ENCODE measurements at places on chromosomes 12 and 14.

- DNase-seq = peak; percentile 67
These were observed 711 bp upstream of the ETV6 start for GRCh38 chr12:11648514-11649412.

DNA sequence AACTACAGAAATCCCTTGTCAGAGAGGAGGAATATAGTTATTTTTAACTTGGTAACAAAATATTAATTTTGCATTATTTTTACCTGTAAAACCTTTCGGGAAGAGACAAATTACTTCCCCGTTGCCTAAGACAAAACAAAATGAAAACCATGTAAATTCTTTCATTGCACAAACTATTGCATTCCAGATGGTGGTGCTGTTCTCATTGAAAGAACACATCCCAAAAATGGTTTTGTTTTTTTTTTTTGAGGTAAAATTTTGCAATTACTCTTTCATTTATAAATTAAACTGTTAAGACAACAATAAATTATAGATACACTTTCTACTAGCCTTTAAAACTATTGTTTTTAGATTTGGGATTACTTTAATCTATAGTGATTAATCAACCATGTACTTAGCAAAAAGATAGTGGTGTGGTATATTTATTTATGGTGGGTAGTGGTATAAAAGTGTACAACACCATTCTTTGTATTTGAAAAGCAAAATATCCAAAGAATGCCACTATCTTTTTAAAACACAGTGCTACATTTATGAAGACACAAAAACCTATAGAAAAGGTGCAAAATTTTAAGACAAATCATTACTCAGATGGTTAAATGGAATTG, 115.5 kb downstream of the SLC38A1 start:
- no peak for DNase-seq

GRCh38 chr12:99745121-99745520, 97.6 kb downstream of the GARIN6 start:
- DNase-seq = no peak

DNA sequence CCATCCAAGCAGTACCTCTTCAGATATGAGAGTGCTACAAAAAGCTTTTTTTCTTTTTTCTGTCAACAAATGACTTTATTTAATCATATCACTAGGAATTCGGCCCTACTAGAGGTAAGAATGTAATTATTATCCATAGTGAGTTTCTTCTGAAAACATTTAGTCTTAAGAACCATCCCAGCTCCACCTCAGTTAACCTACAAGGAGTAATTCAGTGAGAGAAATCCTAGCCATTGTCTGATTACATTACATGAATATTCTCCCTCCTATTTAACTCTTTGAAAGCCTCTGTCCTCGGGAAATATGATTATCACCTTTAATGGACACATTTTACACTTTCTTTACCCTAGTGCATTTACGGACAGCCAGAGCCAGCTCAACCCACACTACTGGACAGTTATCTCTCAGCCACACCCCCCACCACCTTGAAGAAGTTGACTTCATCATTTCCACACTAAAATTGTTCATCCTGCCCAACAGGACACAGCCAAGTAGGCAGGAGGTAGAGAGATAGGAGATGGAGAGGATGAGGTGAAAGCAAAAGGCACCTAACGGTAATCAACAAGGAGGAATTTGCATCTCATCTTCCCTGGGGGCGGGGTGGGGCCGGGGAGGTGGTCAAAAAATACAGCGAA, 1.3 kb downstream of the PPFIA2 start:
- no peak for DNase-seq

GRCh38 chr14:85531141-85531586, 1.2 kb downstream of the FLRT2 start:
- no peak for DNase-seq

GRCh38 chr14:81272317-81272716, 51.6 kb upstream of the GTF2A1 start:
- DNase-seq = no peak

- peak; percentile 15 for DNase-seq
These were observed 76.8 kb downstream of the HSD17B6 start for GRCh38 chr12:56839915-56840325.

GRCh38 chr12:53231921-53232645, at the start of gene RARG:
TSS of gene RARG (minus strand) at chr12:53232209. CDS start at chr12:53227545, 4,664 bp downstream.
- peak; percentile 63 for DNase-seq

GRCh38 chr12:2457215-2457932, 337.4 kb upstream of the FKBP4 start:
- no peak for DNase-seq

DNA sequence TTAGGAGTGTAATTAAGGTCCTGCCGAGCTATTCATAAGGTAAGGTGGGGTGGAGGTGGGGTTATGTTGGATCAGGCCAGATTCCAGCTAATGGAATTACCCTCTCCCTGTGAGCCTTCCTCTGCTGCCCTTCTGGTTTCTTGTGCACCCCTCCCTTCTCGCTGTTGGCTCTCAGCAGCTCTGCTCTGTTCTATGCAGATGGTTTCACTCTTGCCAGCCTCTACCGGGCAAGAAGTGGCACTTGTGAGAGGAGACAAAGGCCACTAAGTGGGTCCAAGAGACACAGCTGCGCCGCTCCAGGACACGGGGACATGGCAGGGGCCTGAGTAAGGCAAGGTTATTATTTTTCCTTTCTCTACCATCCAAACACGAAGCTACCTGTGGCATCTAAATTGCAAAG, 334.4 kb downstream of the EMP1 start:
- DNase-seq = no peak

GRCh38 chr12:19760611-19761010, 321.3 kb downstream of the AEBP2 start:
- DNase-seq = no peak

GRCh38 chr14:51004801-51005526, 60.7 kb upstream of the PYGL start:
- no peak for DNase-seq

DNA sequence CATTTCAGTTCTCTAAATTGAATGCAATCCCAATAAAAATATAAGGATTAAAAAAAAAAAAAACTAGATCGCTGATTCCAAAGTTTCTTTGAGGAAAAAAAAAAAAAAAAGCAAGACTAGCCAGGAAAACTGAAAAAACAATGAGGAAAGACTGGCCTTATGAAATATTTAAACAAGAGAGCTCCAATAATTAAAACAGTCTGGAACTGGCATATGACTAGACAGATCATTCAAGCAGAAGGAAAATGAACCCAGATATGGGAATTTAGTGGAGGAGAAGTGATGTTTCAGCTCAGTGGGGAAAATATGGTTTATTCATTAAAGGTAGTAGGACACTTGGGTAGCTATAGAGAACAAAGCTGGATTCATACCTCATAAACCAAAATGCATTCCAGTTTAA, 42.0 kb upstream of the TBC1D15 start:
- DNase-seq = no peak

DNA sequence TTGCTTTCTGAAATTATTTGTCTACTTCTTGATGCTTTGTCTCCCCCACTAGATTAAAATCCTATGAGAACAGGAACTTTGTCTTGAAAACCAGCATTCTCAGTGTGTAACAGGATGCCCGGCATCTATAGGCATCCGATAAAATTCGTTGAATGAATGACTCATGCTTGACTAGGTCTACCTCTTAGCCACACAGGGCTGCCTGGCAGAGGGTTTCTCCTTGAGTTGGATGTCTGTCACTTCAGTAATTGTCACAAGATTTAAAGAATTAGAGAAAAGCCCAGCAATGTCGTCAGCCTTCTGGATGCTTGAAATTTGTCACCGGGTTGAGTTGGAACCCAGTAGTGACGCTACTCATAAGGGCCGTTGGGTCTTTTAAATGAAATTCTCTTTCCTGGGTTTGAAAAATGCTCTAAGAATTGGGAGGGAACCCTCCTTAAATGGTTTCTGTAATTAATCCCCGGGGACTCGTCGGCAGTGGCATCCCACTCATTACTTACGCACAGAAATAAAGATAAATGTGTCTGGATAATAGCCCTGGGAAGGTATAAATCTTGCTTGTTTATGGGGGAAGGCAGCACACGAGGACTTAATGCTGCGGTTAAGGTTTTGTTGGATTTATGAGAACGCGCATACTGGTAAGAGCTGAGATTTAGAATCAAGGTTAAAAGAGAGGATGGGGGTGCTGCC, 194.1 kb downstream of the AACS start:
- no peak for DNase-seq

DNA sequence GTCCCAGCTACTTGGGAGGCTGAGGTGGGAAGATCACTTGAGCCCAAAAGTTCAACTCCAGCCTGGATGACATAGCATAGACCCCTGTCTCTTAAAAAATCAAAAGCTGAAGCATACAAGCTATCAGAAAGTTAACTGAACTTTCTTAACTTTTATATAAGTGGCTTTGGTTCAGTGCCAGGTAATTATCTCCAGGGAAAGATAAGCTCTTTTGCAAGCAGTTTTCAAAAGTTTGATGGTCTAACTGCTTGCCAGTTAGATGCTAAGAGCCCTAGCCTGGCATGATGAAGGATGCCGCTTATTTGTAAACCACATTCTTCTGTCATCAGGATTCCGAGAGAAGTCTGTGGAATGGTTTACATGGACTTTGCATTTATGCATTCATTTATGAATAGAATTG, 409.1 kb downstream of the AEBP2 start:
- DNase-seq = no peak

DNA sequence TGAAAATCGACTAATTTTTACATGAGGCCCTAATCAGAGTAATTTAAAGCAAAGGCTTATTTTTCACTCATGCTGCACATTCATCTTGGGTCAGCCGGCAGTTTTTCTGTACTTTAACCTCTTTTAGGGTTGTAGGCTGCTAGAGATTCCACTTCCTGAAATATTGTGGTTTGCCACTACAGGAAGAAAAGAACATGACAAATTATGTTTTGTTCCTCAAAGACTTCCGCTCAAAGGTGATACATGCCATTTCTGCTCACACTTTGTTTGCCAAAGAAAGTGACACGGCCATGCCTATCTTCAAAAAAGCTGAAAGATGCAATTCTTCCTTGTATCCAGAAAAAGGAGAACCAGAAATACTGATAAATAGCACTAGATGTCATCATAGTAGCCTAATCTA, 183.4 kb upstream of the PPFIA2 start:
- DNase-seq = no peak

DNA sequence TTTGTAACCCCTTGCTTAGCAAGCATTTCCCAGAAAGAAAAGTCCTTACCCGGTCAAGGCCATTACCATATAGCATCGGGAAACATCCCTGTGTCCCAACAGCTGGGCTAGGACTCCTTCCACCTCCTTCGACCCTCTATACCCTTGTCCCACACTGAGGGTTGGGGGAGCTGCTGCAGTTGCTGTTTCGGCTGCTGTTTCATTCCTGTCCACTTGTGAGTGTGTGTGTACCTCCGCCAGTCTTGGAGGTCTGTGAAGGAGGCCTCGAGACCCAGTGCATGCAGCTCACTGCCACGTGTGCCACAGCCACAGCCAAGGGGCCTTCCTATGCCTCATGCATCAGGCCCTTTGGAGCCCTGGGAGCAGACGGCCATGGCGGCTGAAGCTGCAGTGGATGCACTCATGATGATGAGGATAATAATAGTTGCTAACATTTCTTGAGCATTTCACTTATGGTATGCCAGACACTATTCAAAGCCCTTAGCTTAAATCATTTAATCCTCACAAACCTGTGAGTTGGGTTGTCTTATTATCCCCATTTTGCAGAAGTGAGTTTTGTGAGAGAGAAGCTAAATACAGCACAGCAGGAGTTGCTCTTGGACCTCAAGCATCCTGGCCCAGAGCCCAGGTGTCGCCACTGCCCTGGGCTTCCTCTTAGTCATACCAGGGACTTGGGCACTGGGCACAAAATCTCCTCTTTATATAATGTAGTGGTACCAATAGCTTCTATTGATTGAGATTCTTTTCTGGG, 156.5 kb downstream of the PRKCH start:
- peak; percentile 74 for DNase-seq

DNA sequence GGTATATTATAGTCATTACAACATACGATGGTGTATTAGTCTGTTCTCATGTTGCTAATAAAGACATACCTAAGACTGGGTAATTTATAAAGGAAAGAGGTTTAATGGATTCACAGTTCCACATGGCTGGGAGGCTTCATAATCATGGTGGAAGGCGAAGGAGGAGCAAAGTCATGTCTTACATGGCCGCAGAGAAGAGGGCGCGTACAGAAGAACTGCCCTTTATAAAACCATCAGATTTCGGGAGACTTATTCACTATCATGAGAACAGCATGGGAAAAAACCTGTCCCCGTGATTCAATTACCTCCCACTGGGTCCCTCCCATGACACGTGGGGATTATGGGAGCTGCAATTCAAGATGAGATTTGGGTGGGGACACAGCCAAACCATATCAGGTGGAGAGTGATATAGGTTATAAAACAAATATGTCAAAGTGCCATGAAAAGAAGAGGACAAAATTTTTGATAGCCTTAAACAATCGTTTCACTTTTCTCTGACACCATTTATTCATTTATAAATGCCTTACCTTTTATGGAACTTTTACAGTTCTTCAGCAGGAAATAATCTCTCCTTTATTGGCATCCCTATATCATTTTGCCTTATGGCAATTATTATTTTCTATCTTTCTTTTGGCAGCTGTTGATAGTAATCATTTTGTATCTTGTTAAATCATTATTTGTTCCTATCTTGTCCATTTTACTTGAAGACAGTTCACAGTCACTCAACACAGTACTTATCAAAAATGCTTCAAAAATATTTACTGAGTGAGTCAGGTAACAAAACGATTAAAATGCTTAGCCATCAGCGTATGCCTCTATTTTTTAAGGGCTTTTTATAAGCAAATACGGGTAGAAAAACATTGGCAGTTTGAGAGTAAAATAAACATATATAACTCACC, 196.0 kb downstream of the RAD51B start:
- DNase-seq = no peak

DNA sequence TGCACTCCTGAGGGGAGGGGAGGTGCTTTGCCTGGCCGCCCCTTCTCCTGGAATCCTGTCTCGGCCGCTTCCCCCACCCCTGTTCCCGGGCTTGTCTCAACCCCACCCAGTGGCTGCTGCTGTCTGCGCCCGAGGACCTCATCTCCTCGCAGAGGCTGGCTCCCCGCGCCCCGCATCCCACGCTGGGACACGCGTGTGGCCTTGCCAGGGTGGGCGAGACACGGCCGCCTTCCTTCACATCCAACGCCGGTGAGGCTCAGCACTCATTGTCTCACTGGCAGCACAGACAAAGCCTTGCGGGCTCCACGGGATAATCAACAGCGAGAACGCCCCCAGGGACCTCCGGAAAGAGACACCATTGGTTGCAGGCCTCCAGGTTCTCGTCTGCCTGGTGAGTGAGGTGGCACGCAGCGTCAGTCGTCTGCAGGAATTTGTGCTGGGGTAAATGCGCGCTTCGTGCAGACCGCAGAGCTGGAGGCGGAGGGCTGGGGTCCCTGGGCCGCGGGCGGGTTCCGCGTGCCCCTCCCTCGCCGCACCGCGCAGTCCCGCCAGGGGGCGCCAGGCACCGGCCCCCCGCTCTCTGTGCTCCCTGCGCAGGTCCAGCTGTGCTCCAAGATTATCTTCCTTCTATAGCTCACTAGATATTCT, 26.8 kb downstream of the CCDC177 start:
- DNase-seq = no peak

Data from stimulated activated CD4-positive, alpha-beta T cell treated with anti-CD3 and anti-CD28 coated beads, Interleukin-1b, Interleukin-23, amount 100 ng/mL, for 48 hours (primary cell).